ENCODE measurements at places on chromosomes 5 and 9. TPM values are rescaled to one million over a fixed set of nuclear protein-coding genes. Genes with fewer than 3 reads are reported as not detected.
A peak's percentile ranks its signal among the peaks of the same experiment; 100 is the strongest.

DNA sequence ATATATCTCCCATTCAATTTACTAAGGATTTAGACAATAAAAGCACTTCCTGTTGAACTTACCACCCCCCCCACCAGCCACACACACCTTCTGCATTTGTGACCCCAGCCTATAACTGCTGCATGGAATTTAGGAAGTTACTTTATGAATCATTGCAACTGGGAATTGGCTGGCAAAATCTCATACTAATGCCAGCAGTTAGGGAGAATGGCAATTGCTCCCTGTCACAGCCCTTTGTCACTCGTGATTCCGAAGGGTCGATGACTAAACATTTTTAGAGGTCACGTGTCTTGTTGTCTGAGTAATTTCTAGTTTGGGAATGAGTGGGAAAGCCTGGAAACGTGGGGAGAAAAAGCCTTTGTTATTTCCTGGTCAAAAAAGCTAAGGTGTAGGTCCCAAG lies 46.6 kb upstream of the PCA3 start:
- no peak overlapping the region for H3K4me3 ChIP-seq
- no peak for DNase-seq
- H3K36me3 ChIP-seq = no peaks in the 10 kb centered on the region
- no peak overlapping the region for H3K27ac ChIP-seq
- H3K27me3 ChIP-seq = no peaks in the 10 kb centered on the region

DNA sequence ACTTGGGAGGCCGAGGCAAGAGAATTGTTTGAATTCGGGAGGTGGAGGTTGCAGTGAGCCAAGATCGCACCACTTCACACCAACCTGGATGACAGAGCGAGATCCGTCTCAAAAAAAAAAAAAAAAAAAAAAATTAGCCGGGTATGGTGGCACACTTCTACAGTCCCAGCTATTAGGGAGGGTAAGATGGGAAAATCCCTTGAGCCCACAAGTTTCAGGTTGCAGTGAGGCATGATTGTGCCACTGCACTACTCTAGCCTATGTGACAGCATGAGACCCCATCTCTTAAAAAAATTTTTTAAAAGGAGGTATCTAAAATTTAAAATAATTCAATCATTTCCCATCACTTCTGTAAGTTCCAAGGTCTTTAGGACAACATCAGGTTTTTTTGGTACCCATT lies 26.0 kb downstream of the PSIP1 start:
- H3K27ac ChIP-seq = no peak overlapping the region
- H3K27me3 ChIP-seq = no peaks in the 10 kb centered on the region
- H3K36me3 ChIP-seq = no peaks in the 10 kb centered on the region
- H3K4me3 ChIP-seq = no peak overlapping the region

The SPAAR gene
- total RNA-seq = 2.5 TPM

The HSPB3 gene
- total RNA-seq = 157 TPM

DNA sequence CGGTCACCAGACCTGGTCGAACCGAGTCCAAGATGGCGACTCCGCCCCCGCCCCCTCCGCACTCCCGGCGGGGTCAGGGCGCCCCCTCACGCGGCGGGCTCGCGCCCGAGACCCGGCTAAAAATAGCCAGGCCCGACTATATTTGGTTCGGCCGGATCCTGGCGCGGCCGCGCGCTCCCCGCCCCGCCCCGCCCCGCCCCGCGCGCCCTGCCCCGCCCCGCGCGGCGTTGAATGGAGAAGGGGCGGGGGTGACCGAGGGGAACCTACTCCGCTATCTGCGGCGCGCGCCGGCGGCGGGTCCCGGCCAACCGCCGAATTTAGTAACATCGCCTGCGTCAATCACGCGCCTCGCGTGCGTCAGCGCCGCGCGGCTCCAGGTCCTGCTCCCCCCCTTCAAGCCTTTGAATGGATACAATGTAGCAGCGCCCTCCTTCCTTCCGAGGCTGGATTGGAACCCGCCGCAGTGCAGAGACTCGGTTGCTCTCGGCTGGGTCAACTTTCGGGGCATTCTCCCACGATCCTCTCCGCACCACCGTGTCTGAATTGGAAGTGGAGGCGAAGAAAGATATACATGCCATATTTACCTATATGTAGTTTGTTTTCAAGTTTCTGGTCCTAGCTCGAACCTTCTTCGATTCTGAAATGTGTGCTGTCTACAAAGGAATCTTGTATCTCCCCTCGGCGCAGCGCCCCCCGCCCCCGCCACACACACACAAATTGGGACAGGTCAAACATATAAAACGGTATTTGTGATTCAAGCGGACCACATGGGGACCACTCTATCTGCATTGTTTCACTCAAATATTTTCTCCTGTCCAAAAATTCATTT lies 1.6 kb upstream of the NR4A3 start:
- H3K27me3 ChIP-seq = no peaks in the 10 kb centered on the region
- DNase-seq = peak; percentile 96
- no peaks in the 10 kb centered on the region for H3K36me3 ChIP-seq

DNA sequence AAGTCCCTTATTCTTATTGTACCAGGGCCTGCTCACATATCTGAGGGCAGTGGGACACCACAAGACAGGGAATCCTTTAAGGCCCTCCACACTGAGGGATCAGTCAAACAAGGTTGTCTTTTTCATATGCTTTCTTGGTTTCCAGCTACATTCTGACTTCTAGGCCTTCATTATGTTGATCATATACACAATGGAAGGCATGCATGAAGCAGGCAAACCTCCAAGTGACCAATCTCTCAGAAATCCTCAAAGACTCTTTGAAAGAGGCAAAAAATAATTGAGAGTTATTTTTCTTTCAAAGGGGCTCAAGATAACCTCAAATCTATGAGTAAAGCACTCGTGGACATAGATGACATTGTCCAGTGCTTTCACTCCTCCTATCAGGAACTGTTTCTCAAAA lies 1195.9 kb upstream of the ACO1 start:
- DNase-seq = no peak
- no peaks in the 10 kb centered on the region for H3K4me1 ChIP-seq
- H3K27me3 ChIP-seq = no peaks in the 10 kb centered on the region
- no peak overlapping the region for H3K27ac ChIP-seq
- H3K4me3 ChIP-seq = no peak overlapping the region

The JMY gene
- 11.7 TPM for total RNA-seq

The SLC22A4 gene
- 14.0 TPM for total RNA-seq

DNA sequence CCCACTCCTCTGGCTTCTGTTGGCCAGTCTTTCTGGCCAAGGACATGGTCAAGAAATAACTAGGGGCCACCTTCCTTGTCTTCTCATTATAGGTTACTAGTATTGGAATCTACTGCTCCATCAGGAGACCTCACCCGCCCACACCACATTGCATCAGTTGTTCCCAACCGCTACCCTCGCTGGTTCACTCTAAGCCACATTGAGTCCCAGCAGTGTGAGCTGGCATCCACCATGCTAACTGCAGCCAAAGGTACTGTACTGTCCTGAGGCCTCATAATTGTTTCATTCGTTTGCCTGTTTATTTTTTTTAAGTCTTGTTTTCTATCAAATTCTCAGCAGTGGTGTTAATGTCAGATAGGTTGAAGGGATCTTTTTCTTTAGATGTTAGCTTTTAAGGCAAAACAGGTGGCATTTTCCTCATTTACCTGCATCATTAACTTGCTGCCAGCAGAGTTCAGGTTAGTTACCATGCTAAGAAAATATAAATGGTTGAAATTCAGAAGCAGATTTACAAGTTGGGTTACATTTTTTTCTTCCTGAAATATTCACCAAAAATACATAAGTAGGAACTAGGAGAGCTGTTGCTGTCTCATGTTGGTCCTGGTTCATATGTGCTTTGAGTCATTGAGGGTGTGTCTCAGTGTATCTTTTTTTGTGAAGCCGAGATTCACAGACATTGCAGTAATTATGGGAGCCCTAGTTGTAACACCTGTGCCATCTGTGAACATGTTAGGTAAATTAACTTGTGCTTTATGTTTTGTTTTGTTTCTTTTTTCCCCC lies 206.9 kb downstream of the ZSWIM6 start:
- no peak overlapping the region for H3K27ac ChIP-seq
- peaks cover 12% of the 10 kb centered on the region for H3K36me3 ChIP-seq
- no peaks in the 10 kb centered on the region for H3K4me1 ChIP-seq
- H3K27me3 ChIP-seq = no peaks in the 10 kb centered on the region
- H3K4me3 ChIP-seq = no peak overlapping the region

- no peak for DNase-seq
- H3K27me3 ChIP-seq = no peaks in the 10 kb centered on the region
- H3K36me3 ChIP-seq = no peaks in the 10 kb centered on the region
- no peak overlapping the region for H3K4me3 ChIP-seq
- peaks cover 31% of the 10 kb centered on the region for H3K4me1 ChIP-seq
Measured at GRCh38 chr5:173896631-173897030, 8.5 kb downstream of the CPEB4 start.

DNA sequence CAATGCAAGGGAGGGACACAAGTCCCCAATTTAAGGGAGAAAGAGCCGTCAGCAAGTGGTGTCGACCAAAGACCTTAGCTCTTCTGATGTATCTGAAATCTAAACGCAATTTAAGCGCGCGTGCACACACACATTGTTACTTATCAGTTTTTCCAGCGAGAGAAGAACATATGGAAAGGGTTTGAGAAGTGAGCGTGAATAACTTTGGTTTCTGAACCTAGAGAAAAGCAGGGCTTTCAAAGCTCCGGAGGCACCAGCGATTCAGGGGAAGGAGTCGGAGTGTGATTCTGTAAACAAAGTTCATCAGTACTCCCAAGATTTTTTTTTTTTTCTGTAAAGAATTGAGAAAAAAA lies 191.8 kb downstream of the MEF2C start:
- peaks cover 21% of the 10 kb centered on the region for H3K4me1 ChIP-seq
- peaks cover 61% of the 10 kb centered on the region for H3K27me3 ChIP-seq
- no peak for DNase-seq
- peak overlapping the region; percentile 53 for H3K4me3 ChIP-seq

GRCh38 chr5:1654786-1655495 lies 131.2 kb upstream of the LPCAT1 start:
- H3K36me3 ChIP-seq = no peaks in the 10 kb centered on the region
- no peak overlapping the region for H3K27ac ChIP-seq
- H3K4me3 ChIP-seq = no peak overlapping the region
- DNase-seq = peak; percentile 39
- no peaks in the 10 kb centered on the region for H3K4me1 ChIP-seq
- H3K27me3 ChIP-seq = peaks cover 22% of the 10 kb centered on the region

DNA sequence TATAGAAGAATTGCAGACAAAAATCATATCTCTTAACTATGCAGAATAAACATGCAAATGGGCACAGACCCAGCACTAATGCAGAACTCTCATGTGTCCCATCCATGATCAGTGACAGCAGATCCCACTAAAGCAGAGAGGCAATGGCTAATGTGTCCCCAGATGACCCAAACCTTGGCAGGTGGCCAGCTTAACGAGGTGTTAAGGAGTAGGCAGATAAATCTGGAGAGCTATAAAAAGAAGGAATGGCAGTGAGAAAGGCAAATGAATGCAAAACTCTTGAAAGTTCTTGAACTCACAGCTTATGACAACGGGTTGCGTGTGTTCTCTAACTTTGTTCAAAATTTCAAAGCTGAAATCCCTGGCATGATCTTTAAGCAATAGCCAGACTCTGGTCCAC lies 265.4 kb downstream of the RASEF start:
- no peaks in the 10 kb centered on the region for H3K4me1 ChIP-seq
- DNase-seq = no peak
- no peak overlapping the region for H3K4me3 ChIP-seq
- no peaks in the 10 kb centered on the region for H3K36me3 ChIP-seq
- no peak overlapping the region for H3K27ac ChIP-seq
